ENCODE measurements at places on chromosomes 2 and 18. TPM values are rescaled to one million over a fixed set of nuclear protein-coding genes. Genes with fewer than 3 reads are reported as not detected.
A peak's percentile ranks its signal among the peaks of the same experiment; 100 is the strongest.

DNA sequence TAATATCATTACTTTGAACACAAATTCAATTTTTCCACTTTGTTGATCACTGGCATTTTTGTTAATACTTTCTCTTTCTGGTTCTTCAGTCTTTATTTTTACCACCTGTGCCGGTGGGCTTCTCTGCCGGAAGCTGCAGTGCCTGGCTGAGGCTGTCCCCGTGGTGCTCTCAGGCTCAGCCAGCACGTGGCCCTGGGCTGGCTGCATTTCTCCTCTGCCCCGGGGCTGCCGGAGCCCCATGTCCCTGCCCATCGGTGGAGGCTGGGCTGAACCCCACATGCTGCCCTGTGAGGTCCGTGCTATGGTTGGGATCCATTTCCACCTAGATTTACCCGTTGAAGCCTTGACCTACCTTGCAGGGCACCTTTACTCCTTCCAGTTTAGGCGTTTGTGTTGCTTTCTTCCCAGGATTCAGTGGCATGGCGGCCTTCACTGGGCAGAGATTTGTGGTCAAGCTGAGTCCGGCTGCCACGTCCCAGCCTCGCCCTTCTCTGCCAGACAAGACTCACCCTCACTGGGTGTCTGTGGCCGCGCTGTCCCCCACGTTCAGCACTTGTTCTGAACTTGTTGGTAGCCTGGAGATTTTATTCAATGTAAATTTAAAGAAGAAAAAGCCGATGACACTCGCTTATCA is 12.8 kb upstream of the TMEM18 start:
- H3K27me3 ChIP-seq = peaks cover 20% of the 10 kb centered on the region
- no peak overlapping the region for H3K4me3 ChIP-seq
- H3K36me3 ChIP-seq = peaks cover 15% of the 10 kb centered on the region
- no peak overlapping the region for H3K27ac ChIP-seq

GRCh38 chr2:239295377-239296019 is 105.3 kb downstream of the HDAC4 start:
- H3K27ac ChIP-seq = peak overlapping the region; percentile 88
- H3K4me1 ChIP-seq = peaks cover 70% of the 10 kb centered on the region
- DNase-seq = no peak
- no peak overlapping the region for H3K4me3 ChIP-seq
- no peaks in the 10 kb centered on the region for H3K27me3 ChIP-seq

DNA sequence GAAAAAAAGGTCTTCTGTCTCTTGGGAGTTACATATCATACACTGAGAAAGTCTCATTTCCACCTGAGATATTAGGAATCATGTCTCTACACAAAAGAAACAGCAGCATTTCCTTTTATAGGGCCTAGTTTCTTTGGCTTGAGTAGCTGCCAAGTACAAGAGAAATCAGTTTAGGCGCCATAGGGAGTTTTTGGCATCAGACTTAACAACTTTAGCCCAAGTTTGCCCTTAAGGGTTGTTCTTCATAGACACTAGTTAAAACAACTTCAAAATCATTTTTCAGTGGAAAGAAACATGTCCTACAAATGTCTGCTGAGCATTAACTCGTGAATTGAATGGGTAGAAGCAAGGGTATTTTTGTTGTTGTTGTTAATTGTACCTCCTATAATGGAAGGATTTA is 587.0 kb upstream of the DSEL start:
- peaks cover 22% of the 10 kb centered on the region for H3K4me1 ChIP-seq
- H3K27ac ChIP-seq = no peak overlapping the region
- DNase-seq = no peak
- H3K4me3 ChIP-seq = no peak overlapping the region

DNA sequence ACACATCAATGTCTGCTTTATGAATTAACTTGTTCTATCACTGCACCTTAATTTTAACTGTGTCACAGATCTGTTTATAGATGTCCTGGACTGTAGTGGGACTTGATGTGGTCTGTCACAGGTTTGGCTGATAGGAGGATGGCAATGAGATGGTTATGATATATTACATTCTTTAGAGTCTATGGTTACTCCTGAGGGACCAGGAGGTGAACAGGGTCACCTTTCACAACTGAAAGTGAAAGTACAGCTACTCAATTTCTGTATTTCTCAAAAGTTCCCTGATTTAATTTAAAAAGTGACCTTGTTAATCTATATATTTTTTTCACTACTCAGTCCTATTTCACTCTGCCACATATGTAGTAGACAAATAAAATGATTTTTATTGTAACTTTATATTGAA is 1284.1 kb upstream of the GYPC start:
- no peaks in the 10 kb centered on the region for H3K27me3 ChIP-seq
- no peaks in the 10 kb centered on the region for H3K4me1 ChIP-seq
- H3K4me3 ChIP-seq = no peak overlapping the region
- peaks cover 10% of the 10 kb centered on the region for H3K36me3 ChIP-seq

Gene SCG2
- total RNA-seq = 0.07 TPM

Gene PROKR1
- total RNA-seq = 4.4 TPM

Gene UGT1A10
- 0.11 TPM for total RNA-seq

Gene LGALSL
- 26.5 TPM for total RNA-seq

Gene SDC1
- 47.3 TPM for total RNA-seq

Gene PUM2
- total RNA-seq = 90.0 TPM

Gene NABP1
- total RNA-seq = 5.8 TPM

All from WTC11 (cell line).